Stimulated activated CD4-positive, alpha-beta T cell treated with anti-CD3 and anti-CD28 coated beads, Interleukin-1b, Interleukin-23, amount 100 ng/mL, for 1 hour (primary cell): ENCODE measurements at places on chromosomes 11 and 22.
A peak's percentile ranks its signal among the peaks of the same experiment; 100 is the strongest.

DNA sequence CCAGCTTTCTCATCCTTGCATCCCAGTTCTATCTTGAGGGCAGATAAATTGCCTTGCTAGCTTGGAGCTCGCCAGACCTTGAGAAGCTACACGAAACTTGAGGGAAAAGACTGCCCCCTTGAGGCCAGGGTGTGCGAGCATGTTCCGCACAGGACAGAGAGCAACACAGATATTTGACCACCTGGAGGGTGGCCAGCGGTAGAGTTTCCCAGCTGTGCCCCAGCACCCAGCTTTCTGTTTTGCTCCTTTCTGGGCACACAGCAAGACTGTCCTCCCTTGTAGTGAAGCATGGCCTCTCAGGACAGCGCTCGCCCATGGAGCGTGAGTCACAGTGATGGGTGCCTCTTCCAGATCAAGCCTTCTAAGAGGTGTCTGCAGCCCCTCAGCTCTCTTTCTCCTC is 23.5 kb downstream of the SPATA19 start:
- no peak for DNase-seq

- no peak for DNase-seq
These were observed 24.2 kb downstream of the CD44 start for GRCh38 chr11:35163209-35163608.

DNA sequence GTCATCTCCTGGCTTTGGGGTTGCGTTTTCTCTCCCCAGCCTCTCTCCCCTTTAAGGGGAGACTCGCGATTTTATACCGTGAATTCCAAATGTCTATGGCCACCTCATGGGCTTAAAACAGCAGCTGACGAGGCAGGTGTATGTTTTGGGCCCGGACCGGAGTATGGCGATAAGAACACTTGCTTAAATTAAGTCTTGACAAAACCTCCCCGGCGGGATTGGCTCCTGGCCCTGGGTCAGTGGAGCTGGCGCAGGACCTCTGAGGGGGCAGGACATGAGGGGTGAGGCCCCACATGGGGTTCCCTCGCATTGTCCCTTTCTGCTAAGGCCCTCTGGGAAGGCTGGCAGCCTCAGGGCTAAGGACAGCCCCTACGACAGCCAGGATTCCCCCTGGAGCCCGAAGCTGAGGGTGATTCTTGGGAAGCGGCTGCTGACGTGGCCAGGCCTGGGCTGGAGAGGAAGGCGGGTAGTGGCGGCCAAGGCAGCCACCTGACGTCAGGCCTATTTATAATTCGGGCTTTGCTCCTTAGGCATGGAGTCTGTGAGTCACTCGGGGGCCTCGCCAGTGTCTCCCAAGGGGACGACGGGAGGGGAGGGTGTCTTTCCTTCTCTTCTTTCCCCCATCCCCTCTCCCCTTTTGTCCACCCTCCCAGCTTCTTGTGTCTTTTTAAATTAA is 12.7 kb downstream of the MYO18B start:
- DNase-seq: no peak

- DNase-seq: no peak
These were observed 27.5 kb downstream of the REXO2 start for GRCh38 chr11:114466742-114467141.

DNA sequence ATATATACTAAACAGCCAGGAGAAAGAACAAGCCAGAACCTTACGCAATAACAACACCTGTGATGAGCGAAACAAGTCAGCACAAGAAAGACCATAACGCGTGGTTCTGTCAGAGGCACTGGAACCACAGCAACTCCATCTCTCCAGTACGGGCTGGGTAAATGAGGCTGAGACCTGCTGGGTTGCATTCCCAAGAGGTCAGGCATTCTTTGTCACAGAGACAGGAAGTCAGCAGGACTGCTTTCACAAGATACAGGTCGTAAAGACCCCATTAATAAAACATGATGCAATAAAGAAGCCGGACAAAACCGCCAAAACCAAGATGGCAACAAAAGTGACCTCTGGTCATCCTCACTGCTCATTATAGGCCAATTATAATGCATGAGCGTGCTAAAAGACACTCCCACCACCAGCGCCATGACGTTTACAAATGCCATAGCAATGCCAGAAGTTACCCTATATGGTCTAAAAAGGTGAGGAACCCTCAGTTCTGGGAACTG is 21.7 kb downstream of the TPST2 start:
- no peak for DNase-seq

DNA sequence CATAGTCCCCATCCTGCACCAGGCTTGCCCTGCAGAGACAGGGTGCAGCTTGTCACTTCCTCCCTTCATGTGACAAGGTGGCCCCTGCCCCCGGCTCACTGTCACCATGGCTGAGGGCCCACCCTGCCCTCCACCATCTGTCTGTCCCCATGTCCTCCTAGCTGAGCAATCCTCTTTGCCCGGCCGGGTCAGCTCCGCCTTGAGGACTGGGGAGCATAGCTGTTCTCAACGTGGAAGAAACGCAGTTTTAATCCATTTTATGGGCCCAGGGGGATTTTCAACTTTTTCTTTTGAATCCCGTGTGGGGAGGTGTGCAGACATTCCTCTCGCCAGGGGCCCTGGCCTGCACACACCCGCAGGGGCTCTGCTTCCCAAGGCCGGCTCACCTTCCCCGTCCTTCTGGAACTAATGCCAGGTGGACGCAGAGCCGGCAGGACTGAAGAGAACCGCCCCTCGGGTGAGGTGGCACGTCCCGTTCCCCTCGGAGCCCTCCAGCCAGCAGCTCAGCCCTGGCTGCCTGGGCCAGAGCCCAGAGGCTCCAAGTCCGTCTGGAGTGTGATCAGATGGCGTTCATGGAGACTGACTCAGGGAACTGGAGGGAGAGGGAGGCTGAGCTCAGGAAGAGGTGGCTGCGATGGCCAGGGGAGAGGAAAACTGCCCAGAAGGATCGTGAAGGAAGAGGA is 1108.7 kb downstream of the BRD1 start:
- DNase-seq: no peak

- no peak for DNase-seq
These were observed 56.6 kb upstream of the LIN7C start for GRCh38 chr11:27563201-27563600.

GRCh38 chr22:27480487-27480886 is 321.1 kb downstream of the MN1 start:
- DNase-seq: no peak

DNA sequence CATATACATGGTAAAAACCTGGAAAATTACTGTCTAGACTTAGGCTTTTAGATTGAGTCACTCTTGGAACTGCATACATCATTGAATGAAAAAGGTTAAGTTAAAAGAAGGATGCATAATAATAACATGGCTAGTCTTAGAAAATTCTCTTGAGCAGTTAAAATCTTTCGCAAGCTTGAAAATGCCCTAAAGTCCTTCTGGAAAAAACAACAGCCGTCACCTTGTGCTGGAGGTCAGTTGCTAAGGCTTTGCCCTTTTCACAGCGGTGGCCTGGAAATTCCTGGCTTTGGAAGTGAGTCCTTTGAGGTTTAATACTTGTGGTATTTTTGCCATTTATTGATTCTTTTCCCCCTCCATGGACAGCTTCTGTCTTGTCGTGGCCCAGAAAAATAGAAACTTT is 17.4 kb upstream of the FBLN1 start:
- no peak for DNase-seq

DNA sequence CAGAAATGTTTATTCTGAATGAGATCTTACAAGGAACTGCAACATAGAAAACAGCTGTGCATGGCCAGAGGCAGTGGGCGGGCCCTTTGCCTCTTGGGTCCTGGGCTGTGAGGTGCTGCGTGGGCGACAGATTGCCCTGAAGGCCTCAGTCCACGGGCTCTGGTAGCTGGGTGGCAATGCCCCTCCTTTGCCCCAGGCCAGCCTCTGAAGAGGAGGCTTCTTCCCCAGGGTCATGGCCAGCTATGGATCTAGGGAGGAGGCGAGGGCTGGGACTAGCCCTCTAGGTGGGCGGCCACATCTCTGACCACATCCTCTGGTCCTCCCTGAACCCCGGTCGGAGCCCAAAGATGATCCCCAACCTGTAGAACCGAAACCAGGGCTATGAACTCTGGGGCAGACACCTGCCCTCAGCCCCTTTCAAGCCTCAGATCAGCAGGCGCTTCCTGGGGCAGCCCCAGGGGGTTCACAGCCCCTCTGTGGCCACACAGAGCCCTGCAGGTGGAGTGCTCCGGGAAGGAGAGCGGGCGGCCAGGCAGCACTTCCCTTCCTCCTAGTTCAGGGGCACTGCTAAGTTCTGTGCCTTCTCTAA is 6.6 kb upstream of the CDC42BPG start:
- no peak for DNase-seq

DNA sequence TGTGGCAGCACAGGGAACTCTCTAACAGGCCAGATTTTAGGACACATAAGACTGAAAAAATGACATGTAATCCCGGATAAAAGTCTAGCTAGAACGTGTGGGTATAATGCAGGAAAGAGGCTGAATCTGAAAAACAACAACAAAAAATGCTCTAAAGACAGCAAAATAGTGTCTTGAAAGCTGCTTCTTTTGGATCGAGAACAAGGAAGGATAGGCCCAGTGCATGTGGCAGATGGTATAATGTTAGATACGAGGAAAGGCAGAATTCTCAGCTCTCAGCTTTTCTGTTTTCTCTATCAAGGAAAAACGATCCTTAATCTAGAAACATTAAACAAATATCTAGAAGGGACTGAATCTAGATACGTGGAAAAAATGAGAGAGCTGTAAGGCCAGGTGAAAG is 33.8 kb upstream of the PARVA start:
- DNase-seq: no peak

DNA sequence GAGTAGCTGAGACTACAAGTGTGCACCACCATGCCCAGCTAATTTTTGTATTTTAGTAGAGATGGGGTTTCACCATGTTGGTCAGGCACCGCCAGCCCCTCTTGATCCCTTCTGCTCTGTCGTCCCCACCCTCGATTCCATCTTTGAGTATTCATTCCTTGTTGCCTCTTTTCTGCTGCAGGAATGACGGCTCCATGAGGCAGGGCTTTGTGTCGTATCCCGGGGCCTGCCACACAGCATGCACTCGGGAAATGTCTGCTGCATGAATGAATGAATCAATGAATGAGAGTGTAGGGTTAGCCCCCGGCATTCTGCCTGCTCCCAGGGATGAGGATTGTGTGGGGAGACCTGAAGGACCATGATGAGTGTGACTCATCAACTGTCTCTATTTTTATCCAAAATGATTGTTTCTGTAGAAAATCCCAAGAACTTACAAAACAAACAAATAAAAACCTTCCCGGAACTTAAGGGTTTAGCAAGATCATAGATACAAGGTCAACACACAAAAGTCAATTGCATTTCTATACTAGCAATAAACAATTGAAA is 54.6 kb upstream of the SLC22A12 start:
- DNase-seq: no peak

GRCh38 chr22:35528927-35529326 is 11.7 kb upstream of the RASD2 start:
- no peak for DNase-seq

GRCh38 chr11:213111-213510 is 5.6 kb downstream of the RIC8A start:
- DNase-seq: no peak

DNA sequence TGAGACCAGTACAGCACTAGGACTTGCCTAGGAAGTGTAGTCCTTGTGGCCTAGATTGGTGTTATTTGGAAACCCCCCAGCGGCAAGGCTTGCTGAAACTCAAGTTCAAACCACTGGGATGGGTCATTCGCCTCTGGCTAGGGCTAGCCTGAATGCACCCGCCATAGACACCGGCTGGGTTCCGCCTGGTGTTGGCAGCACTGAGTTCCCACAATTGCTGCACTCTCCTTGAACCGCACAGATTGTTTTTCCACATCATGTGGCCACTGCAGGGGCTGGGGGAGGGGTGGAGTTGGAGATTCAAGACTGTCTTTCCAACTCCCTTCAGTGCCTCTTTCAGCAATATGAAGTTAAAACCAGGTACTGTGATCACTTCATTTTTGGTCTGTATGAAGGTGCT is 43.1 kb downstream of the CCDC73 start:
- no peak for DNase-seq

- peak; percentile 44 for DNase-seq
These were observed 63.5 kb upstream of the CAPRIN1 start for GRCh38 chr11:33987975-33988580.

DNA sequence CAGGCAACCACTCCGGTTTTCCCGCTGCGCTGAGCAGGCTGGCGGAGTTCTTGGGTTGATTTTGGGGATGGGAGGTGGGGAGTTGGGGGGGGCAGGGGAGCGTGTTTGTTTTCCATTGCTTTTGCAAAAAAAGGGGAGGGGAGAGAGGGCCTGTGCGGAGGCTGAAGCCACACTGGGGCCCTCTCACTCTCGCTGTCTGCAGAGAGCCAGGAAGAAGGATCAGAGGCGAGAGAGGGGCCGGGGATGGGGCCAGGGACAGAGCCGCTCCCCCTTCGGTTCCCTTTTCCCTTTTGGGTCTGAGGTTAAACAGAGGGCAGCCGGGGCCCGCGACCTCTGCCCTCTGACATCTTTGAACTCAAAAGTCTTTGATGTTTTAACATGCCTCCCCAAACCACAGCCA is 17.4 kb upstream of the H19 start:
- DNase-seq: no peak

GRCh38 chr11:108975026-108975425 is 310.2 kb downstream of the DDX10 start:
- no peak for DNase-seq

GRCh38 chr11:45485070-45485707 is 180.2 kb downstream of the CHST1 start:
- no peak for DNase-seq

- no peak for DNase-seq
These were observed 70.7 kb upstream of the E2F8 start for GRCh38 chr11:19311308-19312030.

DNA sequence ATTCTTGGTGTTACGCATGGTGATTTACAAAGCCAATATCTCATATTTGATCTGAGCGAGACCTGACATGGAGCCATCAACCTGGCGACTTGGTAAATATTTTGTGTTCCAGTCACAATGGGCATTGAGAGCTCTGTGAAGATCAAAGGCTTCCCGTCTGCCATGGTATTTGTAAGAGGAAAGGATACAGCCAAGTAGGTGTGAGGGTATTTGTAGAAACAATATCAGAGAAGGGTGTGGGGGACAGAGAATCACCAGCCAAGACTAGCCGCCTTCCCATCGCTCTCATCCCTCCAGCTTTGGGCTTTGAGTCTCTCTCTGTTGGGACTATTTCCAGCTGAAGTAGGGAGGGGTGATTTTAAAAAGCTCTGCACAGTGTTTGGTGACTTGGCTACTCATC is 173.4 kb upstream of the BDNF start:
- DNase-seq: no peak

DNA sequence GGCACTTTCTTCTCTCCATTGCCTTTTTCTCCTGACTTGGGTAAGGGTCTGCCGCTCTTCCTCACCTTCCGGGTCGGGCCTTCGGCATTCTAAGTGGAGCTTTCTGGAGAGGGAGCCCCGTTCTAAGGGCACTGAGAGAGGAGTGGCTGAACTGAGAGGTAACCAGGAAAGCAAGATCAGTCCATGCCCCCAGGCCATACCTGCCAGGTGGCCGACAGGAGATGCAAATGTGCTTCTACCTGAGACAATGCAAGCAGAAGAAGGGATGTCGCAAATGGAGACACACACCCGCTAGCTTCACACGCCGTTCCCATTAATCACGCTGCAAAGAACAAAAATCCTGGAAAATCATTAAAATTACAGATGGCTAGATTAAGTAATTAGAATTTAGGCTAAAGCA is 156.4 kb upstream of the TBCEL start:
- DNase-seq: no peak

- DNase-seq: no peak
These were observed 37.4 kb downstream of the KCNQ1 start for GRCh38 chr11:2482204-2482603.
